Mesenteric fat pad (tissue), 1 donor: ENCODE measurements at places on chromosomes 1 and 21. TPM values are rescaled to one million over a fixed set of nuclear protein-coding genes. Genes with fewer than 3 reads are reported as not detected.

SLC44A5 gene
- total RNA-seq, result 0.10 TPM

UTS2 gene
- not detected for total RNA-seq

- DNase-seq, result no peak
Measured at GRCh38 chr1:41704196-41704595, 214.5 kb downstream of the HIVEP3 start.

BOLA1 gene
- total RNA-seq, result 16.1 TPM

GRCh38 chr1:36304970-36305914 lies 926 bp upstream of the SH3D21 start:
- no peak for DNase-seq

TRIM17 gene
- total RNA-seq, result not detected

GRCh38 chr1:155882235-155882634 lies 22.9 kb downstream of the SYT11 start:
- no peak for DNase-seq

- no peak for DNase-seq
Measured at GRCh38 chr1:191760016-191760415, 398.2 kb upstream of the RGS18 start.

GRCh38 chr1:225655509-225656258 lies 2.8 kb upstream of the ENAH start:
- DNase-seq, result no peak

CFHR5 gene
- total RNA-seq, result not detected
